ENCODE measurements at places on chromosomes 16 and 17.

DNA sequence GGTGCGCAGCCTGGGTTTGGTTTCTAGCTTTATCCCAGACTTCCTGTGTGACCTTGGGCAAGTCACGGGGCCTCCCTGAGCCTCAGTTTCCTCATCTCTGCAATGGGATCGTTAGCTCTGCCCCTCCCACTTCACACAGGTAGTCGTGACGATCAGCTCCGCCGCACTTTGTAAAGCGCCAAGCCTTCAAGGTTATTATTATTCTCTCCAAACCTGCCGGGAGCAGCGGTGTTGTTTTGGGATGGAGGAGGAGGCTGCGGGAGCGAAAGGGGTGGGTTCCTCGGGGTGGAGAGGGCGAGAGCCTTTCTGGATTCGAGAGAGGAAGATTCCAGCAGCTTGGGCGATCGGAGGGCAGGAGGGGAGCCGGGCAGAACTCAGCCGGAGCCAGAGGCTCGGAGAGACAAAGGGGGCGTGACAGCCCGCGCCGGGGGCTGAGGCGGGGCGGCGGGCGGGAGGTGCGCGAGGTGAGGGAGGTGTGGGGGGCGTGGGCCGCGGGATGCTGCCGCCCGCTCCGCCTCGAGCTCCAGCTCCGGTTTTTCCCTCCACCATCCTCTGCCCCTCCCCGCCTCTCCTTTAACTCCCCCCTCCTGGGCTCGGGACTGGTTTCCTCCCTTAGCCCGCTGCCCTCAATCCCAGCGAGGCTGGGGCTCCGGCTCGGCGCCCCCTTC is at the start of gene EFNB3:
Gene EFNB3, plus strand, starts transcription at position 602 of the 668 bp plus-strand sequence. CDS start 397 bp downstream, outside the sequence.
- no peak for DNase-seq

DNA sequence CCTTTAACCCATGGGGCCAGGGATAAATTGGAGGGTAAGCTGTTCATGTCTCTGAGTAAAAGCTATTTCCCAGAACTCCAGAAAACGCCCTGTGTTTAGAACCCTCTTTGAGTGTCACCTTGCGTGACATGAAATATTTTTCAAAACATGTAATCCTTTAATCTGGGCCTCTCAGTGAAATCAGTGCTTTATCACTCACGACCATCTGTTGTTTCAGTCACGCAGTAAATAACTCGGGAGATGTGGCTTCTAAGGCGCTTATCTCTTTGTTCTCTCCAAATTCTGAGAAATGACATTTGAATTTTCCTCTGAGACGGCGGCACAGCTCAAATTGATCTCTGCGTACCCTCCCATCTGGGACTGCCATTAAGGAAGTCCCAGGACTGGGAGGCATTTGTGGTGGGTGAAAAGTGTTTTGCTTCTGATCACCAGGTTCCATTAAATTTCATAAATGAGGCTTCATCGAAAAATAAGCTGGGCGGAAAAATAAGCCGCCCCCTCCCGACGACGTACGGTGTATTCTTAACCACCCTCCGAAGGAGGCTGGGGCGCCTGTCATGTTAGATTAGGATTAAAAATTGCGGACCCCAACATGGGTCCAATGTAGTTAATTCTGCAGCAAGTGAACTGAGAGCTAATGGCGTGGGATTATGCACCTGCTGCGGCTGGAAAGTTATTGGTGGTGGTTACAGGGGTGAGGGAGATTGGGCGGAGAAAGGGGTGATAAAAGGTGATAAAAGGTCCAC is 12.7 kb downstream of the WFDC1 start:
- DNase-seq = no peak

DNA sequence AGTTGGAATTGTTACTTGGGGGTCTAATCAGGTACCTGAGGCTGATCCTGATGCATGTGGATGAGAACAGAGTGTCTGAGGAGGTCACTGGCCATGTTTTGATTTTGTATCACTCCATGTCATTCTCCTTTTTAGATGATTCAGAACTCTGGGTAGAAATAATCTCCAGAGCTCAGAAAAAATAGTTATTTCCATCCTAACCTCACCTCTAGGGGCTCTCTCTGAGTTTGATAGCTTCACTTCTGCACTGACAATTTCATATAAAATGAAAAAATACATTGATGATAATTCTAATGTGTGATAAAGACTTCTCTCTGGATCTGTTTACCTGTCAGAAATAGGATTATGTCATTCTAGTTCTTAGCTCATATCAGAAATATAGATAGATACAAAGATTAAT is 6.2 kb upstream of the KRT12 start:
- no peak for DNase-seq

GRCh38 chr17:74949455-74950115 is 13.9 kb downstream of the OTOP3 start:
- no peak for DNase-seq

DNA sequence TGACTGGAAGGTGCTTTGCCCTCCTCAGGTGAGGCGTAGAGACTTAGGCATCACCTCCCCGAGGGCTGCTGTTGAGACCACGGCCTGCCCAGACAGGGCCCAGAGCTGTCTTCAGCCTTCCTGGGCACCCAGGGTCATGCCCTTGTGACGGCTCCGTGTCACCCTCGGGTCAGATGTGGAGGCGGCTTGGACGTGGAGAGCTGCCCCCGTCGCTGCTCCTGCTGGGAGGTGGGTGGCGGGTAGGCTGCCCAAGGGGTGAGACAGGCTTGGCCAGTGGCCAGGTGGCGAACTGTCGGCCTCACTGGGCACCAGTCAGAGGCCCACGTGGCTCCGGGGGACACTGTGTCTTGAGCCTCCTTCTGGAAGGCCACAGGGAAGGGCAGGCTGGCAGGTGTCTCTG is 8.9 kb upstream of the SNAI3 start:
- DNase-seq = no peak

GRCh38 chr17:35898283-35899070 is 18.3 kb upstream of the CCL5 start:
- no peak for DNase-seq

GRCh38 chr17:19295473-19296135 is 58.4 kb downstream of the EPN2 start:
- DNase-seq = no peak

GRCh38 chr16:75025761-75026160 is 26.9 kb downstream of the ZNRF1 start:
- no peak for DNase-seq

- DNase-seq = no peak
These were observed 658.8 kb upstream of the GOT2 start for GRCh38 chr16:59392911-59393310.

- no peak for DNase-seq
These were observed 223.9 kb downstream of the TANC2 start for GRCh38 chr17:63189930-63190329.

- no peak for DNase-seq
These were observed 73.3 kb upstream of the DHX40 start for GRCh38 chr17:59492091-59492451.

- no peak for DNase-seq
These were observed 186.0 kb upstream of the PIRT start for GRCh38 chr17:11023639-11024479.

- no peak for DNase-seq
These were observed 8.0 kb upstream of the UNK start for GRCh38 chr17:75776386-75777295.

DNA sequence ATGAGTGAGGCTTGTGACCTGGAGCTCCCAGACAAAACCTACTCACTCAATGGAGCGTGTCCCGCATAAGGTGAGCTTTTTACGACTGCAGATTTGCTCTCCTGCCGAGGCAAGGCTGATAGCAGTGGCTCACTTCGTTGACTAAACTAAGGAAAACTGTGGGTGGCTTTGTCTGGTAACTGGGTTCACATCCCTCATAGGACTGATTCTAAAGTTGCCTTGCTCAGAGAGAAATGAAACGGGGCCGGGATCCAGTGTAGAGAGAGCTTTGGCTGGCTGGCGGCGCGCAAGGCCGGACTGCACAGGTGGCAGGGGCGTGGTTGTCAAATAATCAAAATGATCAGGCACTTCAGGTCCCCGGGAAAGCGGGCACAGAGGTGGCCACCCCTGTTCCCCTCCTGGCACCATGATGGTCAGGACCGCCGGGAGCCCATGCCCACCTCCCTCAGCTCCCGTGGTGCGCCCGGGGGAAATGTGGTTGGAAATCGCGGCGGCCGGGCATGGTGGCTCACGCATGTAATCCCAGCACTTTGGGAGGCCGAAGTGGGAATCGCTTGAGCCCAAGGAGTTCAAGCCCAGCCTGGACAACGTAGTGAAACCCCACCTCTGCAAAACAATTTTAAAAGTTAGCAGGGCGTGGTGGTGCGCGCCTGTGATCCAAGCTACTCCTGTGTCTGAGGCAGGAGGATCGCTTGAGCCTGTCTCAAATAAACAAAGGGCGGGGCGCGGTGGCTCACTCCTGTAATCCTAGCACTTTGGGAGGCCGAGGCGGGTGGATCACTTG is 26.6 kb upstream of the OR1F1 start:
- DNase-seq = no peak
